ENCODE measurements at places on chromosomes 11 and 22.

DNA sequence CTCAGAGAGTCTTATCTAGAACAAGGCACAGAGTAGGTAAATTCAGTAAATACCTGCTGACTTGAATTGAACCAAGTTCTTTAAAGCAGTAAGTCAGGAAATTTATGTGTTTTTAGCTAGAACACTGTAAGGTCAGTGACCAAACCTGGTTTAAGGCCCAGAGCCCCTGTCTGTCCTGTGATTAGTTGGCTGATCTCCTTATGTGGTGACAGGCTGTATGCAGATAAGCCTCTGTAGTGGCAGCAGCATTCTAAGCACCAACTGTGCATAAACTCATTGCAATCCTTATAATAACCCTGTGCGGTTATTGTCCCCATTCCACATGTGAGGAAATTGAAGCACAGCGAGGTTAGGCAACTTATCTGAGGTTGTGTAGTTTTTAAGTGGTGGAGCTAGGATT, 40.5 kb downstream of the FBXO7 start:
- no peak for DNase-seq

- DNase-seq, result no peak
These were observed 33.3 kb downstream of the NADSYN1 start for GRCh38 chr11:71486320-71486719.

DNA sequence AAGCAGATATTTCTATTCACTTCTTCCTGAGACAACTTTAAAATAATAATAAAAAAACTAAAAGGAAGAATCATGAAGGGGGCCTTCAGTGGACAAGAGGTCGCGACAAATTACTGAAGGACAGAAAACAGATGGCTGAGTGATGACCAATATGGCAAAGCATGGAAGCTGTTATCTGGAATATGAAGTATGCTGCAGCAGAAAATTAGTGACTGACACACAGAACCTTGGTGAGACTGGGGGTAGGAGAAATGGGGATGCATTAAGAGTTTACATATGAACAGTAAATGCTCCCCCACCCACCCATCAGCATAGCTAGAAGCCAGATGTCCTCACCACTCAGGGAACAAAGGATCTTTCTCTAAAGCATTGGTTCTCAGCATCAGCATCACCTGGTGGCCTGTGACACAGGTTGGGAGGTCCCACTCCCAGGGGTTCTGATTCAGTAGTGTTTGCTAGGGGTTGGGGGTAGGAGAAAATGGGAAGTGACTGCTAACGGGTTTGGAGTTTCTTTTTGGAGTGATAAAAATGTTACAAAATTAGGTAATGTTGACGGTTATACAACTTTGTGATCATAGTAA, 59.7 kb downstream of the NARS2 start:
- DNase-seq, result no peak

- no peak for DNase-seq
These were observed 5.8 kb downstream of the UBASH3B start for GRCh38 chr11:122661182-122661945.
